ENCODE measurements at places on chromosomes 16 and 17.

GRCh38 chr17:39236981-39237441 is 11.3 kb upstream of the STAC2 start:
- DNase-seq = no peak

DNA sequence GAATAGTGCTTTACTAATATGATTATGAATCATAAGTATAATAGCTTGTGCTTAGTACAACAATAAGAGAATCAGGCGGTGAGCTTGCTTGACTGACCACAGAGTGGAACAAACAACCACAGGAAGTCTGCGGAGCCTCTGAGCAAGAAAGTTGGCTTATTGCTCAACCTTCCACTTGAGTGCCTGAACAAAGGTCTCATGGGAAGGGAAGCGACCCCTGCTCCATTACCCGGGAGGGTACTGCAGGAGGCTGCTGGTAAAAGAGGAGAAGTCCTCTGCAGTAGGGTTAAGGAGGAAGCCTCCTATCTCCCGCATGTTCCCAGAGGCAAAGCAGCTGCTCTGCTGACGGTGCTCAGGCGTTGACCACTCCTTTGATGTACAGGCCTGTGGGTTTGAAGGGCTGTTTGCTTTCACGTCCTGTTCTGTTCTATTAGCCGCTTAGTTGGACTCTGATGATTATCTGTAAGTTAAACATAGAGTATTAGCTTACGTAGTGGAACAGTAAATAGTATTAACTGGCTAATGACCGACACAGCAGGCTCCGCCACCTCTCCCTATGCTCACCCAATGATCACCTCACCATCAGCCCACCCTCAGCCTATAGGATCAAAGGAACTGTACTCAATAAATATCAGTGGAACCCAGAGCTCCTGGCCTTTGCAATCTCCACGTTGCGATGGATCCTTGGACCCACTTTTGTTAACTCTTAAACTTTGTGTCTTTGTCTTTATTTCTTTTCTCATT is 17.5 kb downstream of the ALOX15B start:
- DNase-seq = no peak

GRCh38 chr17:6591599-6592158 is 35.3 kb upstream of the PITPNM3 start:
- DNase-seq = no peak

DNA sequence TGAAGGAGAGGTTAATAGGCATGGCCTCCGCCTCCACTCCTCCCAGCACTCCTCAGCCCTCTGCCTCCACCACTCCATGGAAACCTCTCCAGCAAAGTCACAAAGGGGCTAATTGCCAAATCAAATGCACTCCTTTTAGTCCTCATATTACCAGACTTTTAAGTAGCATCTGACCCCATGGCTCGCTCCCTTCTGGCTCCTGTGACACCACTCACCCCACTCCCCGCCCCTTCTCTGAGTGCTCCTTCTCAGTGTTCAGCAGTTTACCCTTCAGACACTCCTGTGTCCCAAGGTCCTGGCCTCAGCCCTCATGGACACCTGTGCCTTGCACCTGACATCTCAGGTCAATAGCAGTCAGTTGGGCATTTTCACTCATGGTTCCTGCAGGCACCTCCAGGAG is 243.5 kb upstream of the CCL2 start:
- DNase-seq = no peak

GRCh38 chr16:47944589-47944988 is 211.2 kb downstream of the ABCC12 start:
- DNase-seq = no peak

- no peak for DNase-seq
Measured at GRCh38 chr17:21249920-21250703, 3.1 kb downstream of the NATD1 start.

- DNase-seq = no peak
Measured at GRCh38 chr17:2611627-2612026, 18.2 kb downstream of the PAFAH1B1 start.

DNA sequence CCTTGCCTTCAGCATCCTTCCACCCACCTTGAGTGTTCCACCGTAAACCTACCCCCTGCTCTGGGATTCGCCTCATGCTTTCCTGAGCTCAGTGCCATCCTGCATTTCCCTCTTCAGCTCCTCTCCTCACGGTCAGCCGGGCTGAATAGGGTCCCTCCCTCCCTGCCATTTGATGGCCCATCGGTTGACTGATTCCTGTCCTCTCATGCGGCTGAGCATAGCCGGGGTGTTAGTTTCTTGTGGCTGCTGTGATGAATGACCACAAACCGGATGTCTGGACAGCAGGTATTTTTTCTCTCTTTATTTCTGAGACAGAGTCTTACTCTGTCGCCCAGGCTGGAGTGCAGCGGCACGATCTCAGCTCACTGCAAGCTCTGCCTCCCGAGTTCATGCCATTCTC is 44.1 kb upstream of the MGAT5B start:
- no peak for DNase-seq

- DNase-seq = peak; percentile 51
Measured at GRCh38 chr17:81510785-81511553, 1.6 kb downstream of the ACTG1 start.

- DNase-seq = no peak
Measured at GRCh38 chr17:73170324-73170723, 5.5 kb downstream of the SSTR2 start.

- DNase-seq = peak; percentile 68
Measured at GRCh38 chr16:84970447-84971127, 40.7 kb downstream of the ZDHHC7 start.

- DNase-seq = no peak
Measured at GRCh38 chr17:57337390-57337789, 81.1 kb downstream of the MSI2 start.

DNA sequence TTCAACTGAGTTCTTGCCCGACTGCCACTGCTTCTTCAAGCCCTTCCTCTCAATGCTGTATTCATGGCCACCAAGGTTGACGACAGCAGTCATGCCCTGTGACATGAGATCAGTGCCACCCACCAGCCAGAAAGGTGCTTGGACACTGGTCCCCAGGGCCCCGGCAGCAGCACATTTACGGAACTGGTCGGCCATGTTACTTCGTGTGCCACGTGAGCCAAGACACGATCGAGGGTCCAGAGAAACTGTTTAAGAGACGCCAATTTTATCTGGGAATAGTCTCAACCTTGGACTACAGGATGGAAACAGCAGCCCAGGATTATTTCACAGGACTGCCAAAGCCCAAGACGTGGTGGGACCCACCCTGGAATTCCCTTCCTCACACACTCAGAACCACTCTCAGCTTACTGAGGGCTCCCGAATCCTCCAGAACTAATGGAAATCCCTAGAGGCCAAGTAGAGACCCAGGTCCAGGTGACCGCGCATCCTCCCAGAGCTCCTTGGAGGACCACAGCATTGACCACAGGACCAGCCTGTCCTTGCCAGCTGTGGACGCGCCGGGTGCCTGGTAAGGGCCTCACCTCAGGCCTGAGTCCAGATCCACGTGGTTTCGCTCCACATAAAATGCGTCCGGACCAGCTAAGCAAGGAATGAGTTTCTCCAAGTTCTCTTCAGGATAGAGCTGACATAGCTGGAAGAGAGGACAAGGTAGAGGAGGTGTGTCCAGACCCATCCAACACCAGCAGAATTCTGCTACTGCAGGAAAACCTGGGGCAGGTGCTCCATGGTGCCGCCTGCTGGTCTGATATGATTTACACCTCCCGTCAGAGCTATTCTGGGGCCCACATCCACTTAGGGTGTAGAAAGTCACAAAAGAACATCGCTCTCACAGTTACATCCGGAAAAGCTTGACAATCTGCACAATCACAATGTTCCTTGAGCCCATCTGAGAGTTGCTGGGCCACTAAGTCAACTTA is 28.2 kb downstream of the MAP1LC3B start:
- no peak for DNase-seq

- no peak for DNase-seq
Measured at GRCh38 chr16:68784226-68784625, 47.1 kb downstream of the CDH1 start.

DNA sequence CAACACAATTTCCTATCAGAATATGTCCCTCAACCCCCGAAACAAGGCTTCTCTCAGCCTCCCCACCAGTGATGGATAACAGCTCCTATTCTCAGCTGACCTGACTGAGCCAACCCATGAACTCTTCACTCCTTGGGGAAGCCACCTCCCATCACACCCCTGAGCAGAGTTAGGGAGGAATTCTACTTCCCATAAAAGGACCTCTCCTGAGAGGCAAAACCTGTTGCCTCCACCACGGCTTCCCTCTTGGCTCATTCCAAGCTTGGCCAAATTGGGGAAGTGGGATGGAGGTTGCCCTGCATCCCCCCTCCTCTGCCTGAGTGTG is 5.7 kb upstream of the RASL10B start:
- DNase-seq = no peak

- DNase-seq = no peak
Measured at GRCh38 chr16:67790071-67790470, 16.3 kb downstream of the RANBP10 start.

All from DND-41 (cell line).